ENCODE measurements at places on chromosomes 16 and 17.

- DNase-seq, result no peak
Observed at GRCh38 chr16:83964684-83965443, 3.2 kb upstream of the NECAB2 start.

GRCh38 chr16:30715750-30716445 is 16.9 kb downstream of the SRCAP start:
- DNase-seq, result no peak

GRCh38 chr17:10092595-10092994 is 105.8 kb downstream of the GAS7 start:
- no peak for DNase-seq

DNA sequence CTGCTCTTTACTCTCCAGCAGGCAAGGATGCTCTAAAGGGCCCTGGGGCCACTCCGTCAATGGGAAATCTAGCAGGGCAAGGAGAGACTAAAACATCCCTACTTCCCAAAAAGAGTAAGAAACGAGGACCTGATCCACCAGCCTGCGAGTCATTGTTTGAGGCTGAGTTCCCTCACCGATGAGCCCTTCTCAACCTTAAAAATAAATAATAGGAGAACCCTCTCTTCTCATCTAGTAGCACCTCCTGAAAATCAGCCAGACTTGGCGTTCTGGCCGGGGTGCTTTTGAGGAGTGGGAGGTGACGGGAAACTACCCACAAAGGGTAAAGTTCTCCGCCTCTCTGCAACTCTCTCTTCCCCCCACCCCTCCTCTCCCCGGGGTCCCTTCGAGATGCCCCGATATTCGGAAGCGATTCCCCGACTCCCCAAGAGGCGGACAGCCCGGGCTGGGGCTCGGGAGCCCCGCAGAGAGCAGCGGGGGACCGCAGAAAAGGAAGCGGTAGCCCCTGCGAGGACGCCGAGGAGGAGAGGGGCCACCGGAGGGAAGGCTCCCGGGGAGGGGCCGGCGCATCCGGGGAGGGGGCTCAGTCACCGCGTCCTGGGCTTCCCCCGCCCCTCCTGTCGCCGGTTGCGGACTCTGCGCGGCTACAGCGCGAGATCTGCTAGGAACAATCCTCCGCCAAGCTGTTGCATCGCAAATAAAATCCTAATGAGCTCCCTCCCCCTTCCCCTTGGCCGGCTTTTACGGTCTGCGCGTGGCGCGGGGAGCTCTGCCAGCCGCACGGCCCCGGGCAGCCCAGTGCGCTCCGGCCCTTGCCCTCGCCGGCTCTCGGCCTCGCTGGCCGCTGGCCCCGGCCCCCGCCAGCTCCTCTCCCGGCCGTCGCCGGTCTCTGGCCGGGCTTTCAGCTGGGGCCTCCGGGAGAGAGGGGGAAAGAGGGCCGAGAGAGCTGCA is 1.3 kb downstream of the HOXB9 start:
- DNase-seq, result no peak

GRCh38 chr16:78939597-78939996 is 660.9 kb downstream of the MAF start:
- no peak for DNase-seq

GRCh38 chr16:8063159-8063558 is 527.2 kb downstream of the TMEM114 start:
- no peak for DNase-seq

- no peak for DNase-seq
Observed at GRCh38 chr16:72174726-72175125, 2.8 kb upstream of the PMFBP1 start.

DNA sequence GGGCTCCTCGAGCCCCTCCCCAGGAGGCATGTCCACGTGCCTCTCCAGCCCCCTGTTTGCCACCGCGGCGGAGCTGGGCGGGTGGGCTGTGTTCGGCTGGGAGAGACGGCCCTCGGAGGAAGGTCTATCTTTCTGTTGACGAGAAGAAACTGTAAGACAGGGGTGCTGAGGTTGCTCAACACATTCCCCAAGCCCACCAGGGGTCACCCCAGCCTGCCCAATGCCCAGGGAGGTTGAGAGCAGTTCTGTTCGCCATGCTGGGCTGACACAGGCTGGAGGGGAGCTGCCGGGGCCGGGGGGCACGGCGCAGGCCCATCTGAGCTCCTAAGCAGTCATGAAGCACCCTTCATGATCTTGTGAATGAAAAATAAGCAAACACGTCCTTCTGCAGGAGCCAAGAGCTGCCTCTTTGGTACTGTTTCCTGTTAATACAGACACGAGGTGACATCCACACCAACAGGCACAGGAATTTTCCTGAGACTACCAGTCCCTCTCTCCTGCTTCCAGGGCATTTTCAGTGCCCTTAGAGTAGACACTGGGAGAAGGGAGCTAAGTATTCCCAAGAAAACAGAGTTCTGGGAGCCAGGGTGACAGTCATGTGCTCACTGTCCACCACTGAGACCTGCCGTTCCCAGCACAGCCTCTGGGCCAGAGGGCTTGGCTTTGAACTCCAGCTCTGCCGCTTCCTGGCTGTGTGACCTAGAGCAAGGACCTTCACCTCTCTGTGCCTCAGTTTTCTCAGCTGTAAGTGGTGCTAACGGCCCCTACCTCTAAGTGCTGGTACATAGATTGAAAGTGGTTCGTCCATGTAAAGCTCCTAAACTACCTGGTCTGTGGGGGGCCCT is 9.2 kb downstream of the UBALD2 start:
- DNase-seq, result no peak

DNA sequence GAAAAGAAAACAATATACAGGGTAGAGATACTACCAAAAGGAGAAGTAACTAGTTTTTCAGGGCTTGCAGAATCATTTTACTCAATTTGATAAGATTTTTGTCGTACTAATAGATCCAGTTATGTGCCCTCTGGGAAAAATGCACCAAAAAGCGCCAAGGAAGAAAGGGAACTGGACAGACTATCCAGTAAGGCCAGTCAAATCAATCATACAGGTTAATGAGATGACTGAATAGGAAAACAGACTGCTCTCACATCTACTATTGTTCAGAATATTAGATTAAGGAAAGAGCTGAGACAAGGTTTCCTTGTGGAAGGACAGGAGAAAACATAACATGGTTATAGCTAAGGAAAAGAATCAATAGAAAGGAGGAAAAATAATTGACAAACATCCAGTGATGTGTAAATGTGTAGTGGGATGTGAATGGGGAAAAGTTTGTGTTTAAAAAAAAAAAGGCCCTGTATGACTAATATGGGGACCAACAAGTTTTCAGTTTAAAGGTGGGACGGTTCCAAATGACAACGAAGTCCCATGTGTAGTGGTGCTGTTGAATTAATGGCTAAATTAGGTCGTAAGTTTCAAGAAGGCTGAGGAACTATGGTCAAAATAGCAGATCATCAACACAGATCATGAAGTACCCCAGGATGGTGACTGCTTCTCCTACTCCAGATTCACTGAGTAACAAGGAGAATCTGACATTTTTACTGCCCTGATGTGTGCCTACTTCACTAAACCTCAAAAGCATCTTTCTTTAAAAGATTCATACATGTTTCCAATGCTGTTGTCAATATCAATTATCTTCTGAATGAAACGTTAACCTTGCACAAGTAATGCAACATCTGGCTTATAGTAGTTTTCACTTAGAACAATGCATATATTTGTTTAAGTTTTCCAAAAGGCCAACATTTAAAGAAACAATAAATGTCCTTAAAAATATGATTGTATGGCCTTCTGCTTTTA is 40.7 kb downstream of the BRIP1 start:
- no peak for DNase-seq

- DNase-seq, result peak; percentile 39
Observed at GRCh38 chr16:74770831-74771526, 3.6 kb downstream of the FA2H start.

DNA sequence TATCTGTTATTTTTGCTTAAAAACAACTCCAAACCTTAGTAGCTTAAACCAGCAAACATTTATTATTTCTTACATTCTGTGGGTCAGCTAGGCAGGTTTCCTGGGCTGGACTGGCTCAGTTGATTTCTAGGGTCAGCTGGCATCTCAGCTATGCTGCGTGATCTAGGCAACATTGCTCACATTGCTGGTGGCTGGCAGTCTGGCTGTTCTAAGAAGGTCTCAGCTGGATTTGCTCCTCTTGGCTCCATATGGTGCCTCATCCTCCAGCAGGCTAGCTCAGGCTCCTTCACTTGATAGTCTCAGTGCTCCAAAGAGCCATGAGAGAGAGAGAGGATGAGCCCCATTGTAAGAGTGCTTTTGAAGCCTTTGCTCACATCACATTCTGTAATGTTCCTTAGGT is 470.6 kb upstream of the CDH5 start:
- no peak for DNase-seq

DNA sequence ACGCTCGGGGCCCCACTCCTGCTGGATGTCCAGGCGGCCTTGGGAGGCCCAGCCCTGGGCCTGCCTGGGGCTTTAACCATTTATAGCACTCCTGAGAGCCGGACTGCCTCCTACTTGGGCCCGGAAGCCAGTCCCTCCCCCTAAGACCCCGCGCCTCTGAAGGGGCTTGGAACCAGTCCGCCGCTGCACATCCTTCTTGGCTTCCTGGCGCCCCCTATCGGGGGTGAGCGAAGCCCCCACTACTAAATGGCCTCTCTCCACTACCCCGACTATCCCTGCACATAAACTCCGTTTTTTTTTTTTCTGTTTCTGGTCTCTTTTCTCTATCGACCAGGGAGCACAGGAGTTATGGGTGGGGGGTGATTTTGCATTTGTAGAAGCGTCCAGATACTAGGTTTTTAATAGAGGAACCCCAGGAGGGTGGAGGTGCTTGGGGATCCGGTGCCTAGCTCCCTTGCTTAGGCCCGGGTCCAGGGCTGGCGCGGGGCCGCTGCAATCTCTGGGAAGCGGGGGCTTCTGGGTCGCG is 633 bp upstream of the NOL3 start:
- peak; percentile 58 for DNase-seq

DNA sequence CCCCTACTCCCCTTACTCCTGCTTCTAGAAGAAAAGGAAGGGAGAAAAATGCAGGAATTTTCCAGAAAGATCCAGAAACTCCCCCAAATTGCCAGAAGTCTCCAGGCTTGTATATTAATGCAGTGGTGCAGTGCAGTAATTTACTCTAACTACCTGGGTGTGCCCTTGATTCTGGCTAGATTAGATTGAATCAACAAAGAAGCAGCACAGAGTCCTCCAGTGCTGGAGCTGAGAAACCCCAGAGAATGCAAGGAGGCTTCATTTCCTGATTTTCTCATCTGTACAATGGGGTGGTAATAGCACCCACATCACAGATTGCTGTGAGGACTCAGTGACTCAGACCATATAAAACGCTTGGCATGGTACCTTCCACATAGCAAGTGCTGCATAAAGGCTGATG is 247.3 kb upstream of the RPL38 start:
- DNase-seq, result peak; percentile 44

DNA sequence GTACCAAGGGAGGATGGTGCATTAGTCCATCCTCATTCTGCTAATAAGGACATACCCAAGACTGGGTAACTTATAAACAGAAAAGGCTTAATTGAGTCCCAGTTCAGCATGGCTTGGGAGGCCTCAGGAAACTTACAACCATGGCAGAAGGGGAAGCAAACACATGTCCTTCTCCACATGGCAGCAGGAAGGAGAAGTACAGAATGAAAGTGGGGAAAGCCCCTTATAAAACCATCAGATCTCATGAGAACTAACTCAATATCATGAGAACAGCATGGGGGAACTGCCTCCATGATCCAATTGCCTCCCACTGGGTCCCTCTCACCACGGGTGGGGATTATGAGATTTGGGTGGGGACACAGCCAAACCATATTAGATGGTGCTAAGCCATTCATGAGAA is 84.5 kb downstream of the SEC14L1 start:
- no peak for DNase-seq

GRCh38 chr16:57694725-57695679 is at the start of gene DRC7:
TSS of gene DRC7 (plus strand) at chr16:57694806. CDS start at chr16:57697950, 3,144 bp downstream.
- DNase-seq, result peak; percentile 36

- DNase-seq, result no peak
Observed at GRCh38 chr17:60039847-60040442, 38.8 kb downstream of the HEATR6 start.

- no peak for DNase-seq
Observed at GRCh38 chr17:65359016-65359415, 202.4 kb downstream of the AXIN2 start.

GRCh38 chr17:9144502-9145249 is 123.4 kb downstream of the NTN1 start:
- DNase-seq, result peak; percentile 61

DNA sequence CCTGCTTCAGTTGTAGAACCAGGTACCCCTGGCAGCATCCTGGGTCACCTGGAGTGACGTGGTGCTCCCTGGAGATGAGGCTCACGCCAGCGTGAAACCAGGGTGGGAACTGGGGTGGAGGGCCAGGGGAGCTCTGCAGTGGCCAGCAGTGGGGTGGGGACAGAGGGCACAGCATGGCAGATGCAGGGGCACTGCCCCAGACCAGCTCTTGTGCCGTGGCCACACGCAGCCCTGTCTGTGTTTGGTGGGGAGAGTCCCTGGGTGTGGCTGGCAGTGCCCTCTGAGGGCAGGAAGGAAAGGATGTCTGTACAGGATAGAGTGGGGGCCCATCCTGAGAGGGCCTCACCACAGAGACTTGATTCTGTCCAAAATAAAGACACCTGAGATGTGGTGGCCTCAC is 24.5 kb downstream of the ZNF750 start:
- DNase-seq, result peak; percentile 40

- DNase-seq, result no peak
Observed at GRCh38 chr16:46783800-46784199, 35.7 kb upstream of the MYLK3 start.

GRCh38 chr17:37677021-37677420 is 33.8 kb upstream of the DDX52 start:
- no peak for DNase-seq

DNA sequence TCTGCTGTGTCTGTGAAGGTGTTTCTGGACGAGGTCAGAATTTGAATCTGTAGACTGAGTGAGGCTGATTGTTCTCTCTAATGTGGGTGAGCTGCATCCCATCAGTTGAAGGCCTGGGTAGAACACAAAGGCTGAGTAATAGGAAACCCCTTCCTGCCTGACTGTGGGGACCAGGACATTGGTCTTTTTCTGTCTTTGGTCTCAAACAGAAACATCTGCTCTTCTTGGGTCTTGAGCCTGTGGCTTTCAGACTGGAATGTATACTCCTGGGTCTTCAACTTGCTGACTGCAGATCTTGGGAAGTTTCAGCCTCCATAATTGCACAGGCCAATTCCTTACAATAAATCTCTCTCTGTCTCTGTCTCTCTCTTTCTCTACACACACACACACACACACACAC is 19.6 kb upstream of the LRRC75A start:
- DNase-seq, result no peak

DNA sequence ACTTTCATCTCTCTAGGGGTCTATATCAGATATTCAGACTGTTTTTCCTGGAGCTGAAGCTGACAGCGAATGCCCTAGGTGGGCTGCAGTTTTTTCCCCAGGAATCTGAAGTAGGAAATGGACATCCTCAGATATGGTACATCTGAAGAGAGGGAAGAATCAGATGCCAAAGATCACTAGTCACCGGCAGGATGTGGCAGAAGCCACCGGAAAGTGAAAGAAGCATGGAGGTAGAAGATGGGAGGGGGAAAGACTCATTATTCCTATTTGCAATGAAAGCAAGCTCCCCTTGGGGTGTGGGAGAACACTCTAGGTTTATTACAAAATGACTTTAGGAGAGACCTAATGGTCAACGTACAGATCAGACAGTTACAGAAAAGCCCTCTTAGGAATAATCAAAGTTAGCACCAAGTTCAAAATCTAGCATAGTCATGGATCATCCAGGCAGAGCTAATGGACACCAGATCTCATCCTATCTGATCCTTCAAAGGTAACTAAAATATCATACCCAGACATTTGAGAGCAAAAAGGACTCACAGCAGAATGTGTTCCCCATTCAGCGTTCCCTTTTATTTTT is 110.7 kb downstream of the HS3ST3A1 start:
- DNase-seq, result no peak

Data from colonic mucosa (tissue), 4 donors.